ENCODE measurements at places on chromosomes 7 and 10.

- DNase-seq, result no peak
Observed at GRCh38 chr10:69045441-69046300, 42.2 kb upstream of the SRGN start.

- DNase-seq, result no peak
Observed at GRCh38 chr10:91681361-91682276, 48.7 kb upstream of the PPP1R3C start.

GRCh38 chr10:60798870-60799269 lies 20.6 kb downstream of the CDK1 start:
- DNase-seq, result no peak

DNA sequence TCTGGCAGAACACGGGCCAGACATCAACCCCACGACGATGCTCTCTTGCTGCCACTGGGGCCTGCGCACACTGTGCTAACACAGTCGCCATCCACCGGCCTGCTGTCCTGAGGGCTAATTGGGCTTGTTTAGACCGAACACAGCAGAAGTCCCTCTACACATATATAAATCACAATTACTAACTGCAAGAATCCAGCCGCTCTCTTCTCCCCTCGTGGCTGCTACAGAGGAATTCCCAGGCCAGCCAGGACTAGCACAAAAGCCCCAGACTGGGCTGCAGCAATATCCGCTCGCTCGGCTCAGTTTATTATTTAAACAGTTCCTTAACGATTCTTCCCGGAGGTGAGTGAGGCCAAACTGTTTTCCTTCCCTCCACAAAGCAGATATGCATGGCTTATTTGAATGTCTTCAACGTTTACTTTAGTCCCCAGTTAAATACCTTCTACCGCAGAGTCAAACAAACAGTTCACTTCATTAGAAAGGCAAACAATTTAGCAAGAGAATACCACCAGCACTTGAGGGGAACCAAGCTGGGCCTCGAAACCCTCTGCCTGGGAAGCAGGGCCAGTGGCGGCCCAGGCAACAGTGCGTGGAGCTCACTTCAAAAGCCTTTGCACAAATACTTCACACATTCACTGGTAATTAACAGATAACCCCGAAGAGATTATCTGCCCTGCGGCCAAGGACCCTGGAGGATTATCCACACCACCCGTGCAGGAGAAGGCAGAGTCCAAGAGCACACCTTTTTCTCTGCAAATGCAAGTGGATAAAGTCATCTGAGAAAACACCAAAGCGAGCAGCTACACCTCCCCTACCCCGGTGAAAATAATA lies 145.3 kb downstream of the GLI3 start:
- no peak for DNase-seq

DNA sequence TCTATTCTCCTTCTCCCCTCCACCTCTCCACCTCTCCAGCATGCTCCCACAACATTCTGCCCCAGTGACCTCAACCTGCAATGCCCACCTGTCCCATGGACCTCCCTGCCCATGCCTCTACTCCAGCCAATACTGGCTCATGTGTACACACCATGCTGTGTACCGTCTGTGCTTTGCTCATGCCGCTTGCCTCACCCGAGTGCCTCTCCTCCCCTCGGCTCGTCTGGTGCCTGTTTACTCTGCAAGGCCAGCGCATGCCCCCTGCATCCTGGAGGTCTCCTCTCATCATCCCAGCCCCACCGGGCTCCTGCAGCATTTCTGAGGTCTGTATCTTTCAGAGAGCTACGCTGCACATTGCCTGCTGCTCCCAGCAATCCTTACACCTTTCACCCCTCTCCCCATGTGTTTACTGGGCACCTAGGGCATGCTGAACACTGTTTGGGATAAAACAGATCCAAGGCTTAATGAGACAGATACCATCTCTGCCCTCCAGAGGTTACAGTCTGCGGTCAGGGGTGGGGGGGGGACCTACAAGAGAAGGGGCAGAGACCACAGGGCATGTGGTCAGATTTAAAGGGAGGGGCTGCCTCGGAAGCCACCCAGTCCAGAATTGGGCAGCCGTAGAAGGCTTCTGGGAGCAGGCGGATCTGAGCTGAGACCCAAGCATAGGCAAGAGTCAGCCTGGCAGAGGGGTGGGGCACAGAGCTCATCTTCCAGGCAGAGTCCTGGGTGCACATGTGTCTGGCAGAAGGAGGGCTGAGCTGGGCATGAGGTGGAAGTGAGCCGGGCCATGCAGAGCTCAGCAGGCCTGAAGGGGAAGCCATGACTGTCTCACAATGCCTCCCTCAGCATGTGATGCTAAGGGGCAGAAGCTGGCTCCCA lies 29.6 kb upstream of the PSAP start:
- DNase-seq, result no peak

GRCh38 chr7:141495057-141495456 lies 56.2 kb upstream of the AGK start:
- DNase-seq, result no peak

DNA sequence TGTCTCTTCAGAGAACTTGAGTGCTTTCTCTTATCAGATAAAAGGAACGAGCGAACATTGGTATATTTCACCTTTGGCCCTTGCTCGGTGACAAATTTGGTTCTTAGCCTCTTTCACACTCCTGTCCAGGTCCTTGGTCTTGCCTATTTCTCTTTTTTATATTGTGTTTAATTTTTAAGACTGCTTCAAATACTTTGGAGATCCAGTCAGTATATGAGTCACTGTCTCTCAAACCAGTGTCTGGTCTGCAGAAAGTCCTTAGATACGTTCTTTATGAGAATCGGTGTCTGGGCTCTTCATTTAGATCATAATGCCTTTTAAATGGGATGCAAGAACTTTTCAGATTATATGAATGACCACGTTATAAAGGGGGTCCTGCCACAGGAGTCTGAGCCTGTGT lies 55.0 kb downstream of the PIK3AP1 start:
- no peak for DNase-seq

- no peak for DNase-seq
Observed at GRCh38 chr7:31707089-31707488, 20.1 kb downstream of the PPP1R17 start.

- no peak for DNase-seq
Observed at GRCh38 chr7:36532981-36533499, 143.4 kb downstream of the ANLN start.

DNA sequence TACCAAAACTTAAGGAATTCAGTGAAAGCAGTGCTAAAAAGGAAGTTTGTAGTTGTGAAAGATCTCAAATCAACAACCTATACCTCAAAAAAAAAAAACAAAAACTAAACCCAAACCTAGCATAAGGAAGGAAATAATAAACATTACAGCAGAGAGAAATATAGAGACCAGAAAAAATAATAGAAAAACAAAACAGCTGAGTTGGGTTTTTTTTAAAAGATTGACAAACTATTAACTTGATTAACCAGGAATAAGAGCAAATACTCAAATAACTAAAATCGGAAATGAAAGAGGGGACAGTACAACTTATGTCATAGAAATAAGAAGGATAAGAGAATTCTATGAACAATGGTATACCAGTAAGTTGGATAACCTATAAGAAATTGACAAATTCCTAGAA lies 6.7 kb downstream of the ECD start:
- no peak for DNase-seq

DNA sequence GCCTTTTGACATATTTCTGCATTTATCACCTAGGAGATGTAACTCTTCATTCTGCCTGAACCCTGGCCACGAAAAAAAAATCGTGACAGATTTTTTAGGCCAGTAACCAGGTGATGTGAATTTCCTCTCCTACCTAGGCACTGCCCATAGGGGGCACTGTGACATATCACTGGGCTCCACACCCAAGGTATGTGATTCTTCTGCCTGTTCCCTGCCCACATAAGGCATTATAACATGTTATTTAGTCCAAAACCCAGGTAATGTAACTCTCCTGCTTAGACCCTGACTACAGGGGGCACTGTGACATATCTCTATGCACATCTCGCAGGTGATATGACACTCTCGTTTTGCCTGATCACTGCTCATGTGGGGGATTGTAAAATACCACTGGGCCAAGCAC lies 29.5 kb upstream of the ZNF107 start:
- no peak for DNase-seq

DNA sequence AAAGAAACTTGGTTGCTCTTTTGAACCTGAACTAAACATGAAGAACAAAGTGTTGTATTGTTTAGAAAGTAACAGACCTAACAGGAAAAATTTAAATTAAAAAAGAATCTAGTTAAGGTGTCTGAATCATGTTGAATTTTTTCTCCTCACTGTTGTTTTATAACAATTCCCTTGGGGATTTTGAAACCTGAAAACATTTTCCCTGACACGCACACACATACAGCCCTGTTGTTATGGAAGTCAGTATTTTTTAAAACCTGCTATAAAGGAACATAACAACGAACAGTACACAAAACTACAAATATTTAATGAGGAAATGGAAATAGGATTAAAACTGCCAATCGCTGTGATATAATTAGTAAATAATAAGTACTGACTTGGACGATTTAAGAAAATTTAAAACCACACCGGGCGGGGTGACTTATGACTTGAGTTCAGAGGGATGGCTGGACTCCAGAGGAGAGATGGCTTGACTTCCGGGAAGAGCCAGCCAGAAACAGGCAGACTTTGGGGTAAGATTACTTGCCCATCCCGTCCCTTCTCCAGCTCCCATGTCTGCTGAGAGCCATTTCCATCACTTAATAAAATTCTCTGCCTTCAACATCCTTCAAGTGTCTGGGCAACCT lies 16.2 kb upstream of the SPOCK2 start:
- DNase-seq, result no peak

- no peak for DNase-seq
Observed at GRCh38 chr7:146116521-146117222, at the start of gene CNTNAP2. CNTNAP2 (plus strand) TSS chr7:146116801; CDS start chr7:146116877, 76 bp downstream.

GRCh38 chr10:94315975-94316464 lies 46.7 kb downstream of the NOC3L start:
- DNase-seq, result no peak

GRCh38 chr7:112630565-112630964 lies 149.8 kb downstream of the LSMEM1 start:
- no peak for DNase-seq

DNA sequence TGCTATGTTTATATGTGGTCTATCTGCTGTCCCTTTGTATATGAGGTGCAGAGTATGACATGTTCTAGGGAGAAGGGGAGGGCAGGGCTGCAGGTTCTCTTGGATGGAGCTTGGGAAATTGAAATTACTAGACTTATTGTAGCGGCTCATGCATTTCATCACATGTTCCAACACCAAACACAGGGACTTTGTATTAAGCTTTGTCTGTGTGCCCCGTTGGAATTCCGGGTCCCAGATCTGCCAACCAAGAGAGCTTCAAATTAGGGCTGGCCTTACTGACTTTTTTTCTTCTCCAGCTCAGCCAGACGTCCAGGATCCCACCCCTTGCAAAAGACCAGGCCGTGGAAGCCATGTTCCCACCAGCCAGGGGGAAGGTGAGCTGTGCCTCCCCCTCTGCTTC lies 3.4 kb downstream of the ZNF789 start:
- no peak for DNase-seq

GRCh38 chr10:17056781-17057428 lies 72.7 kb downstream of the CUBN start:
- no peak for DNase-seq

DNA sequence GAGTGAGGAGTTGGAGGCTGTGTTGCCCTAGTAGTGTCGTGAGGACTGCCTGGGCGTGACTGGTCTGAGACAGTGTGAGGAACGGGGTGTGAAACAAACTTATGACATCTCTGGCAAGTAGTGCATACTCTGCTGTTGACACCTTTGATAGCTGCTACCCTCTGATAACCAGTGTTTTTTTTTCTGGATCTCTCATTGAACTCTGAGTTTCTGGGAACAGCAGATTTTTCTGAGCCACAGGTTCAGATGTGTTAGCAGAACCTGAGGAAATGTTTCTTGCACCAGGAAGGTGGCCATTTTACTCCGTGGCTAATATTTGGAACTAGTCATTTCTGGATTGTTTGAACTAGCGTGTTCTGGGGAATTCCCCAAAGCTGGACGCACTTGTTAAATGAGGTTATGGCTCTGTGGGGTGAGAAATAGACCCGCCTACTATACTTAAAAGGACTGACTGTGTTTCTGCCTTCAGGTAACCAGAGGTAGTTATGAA lies 52.9 kb downstream of the AUTS2 start:
- DNase-seq, result no peak

- no peak for DNase-seq
Observed at GRCh38 chr7:116980354-116980753, 27.1 kb downstream of the ST7 start.

- no peak for DNase-seq
Observed at GRCh38 chr7:38315410-38315809, 42.0 kb upstream of the TARP start.

- DNase-seq, result no peak
Observed at GRCh38 chr10:17409170-17409733, 45.1 kb downstream of the ST8SIA6 start.

- no peak for DNase-seq
Observed at GRCh38 chr10:95176101-95176500, 17.9 kb upstream of the ACSM6 start.

GRCh38 chr7:141700296-141700847 lies 1.6 kb downstream of the DENND11 start:
- DNase-seq, result no peak

GRCh38 chr7:128954830-128955802 lies 17.4 kb downstream of the IRF5 start:
- DNase-seq, result no peak

DNA sequence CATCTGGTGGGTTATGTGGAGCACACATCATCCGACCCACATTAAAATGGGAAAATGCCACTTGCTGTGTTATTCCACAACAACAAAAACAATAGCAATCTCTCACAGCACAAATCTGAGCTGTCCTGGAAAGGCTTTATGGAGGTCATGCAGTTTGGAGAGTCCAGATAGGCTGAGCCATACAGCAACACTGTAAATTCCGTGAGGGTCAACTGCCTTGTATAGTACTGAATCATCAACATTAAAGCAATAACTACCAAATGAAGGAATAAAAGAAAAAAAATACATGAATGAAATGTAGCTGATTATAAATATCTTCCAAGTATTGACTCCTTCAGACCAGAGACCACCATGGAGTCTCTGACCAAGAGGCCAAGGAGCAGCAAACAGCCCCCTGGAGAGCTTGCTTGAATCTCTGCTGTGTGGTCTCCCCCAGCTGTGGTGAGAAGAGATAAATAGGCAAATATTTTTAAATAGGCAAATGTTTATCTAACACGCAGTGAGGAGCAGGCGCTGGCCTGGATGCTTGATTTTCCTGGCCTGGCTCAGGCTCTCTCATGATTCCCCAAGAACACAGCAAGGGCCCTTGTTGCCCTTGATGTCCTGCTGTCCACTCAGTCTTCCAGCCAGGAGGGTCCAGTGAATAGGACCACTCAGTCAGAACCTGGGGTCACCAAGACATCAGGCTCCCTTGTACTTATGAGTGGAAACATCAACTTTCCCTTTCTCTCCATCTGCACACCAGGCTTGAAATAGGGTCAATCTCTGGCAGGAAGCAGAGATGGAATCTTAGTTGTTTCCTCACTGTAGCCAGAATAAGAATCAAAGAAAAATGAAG lies 1021.3 kb downstream of the XPNPEP1 start:
- no peak for DNase-seq

DNA sequence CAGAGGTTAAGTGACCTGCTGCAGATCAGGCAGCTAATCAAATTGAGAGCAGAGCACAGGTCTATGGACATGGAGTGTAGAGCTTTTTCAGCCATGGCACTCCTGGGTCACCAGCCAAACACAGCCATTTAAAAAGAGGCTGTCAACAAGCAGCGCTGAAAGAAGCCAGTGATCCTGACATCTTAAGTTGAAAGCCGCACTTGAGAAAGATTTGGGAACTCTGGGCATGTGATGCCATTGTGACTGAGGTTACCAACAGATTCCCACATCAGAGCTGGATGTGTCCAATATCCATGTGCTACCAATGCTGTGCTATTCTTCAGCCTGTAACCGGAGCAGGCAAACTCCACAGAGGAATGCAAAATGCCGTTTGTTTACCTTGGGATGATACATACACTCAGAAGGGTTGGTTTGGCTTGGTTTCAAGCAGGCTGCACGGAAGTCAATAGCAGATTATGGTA lies 56.2 kb upstream of the ABLIM1 start:
- DNase-seq, result no peak

- DNase-seq, result no peak
Observed at GRCh38 chr10:128125416-128125943, 743 bp downstream of the MKI67 start.
